ENCODE measurements at places on chromosomes 7 and 10. TPM values are rescaled to one million over a fixed set of nuclear protein-coding genes. Genes with fewer than 3 reads are reported as not detected.

Gene TPST1
- total RNA-seq = 63.3 TPM

- no peak for DNase-seq
Measured at GRCh38 chr10:89245802-89246201, 5.8 kb downstream of the LIPA start.

DNA sequence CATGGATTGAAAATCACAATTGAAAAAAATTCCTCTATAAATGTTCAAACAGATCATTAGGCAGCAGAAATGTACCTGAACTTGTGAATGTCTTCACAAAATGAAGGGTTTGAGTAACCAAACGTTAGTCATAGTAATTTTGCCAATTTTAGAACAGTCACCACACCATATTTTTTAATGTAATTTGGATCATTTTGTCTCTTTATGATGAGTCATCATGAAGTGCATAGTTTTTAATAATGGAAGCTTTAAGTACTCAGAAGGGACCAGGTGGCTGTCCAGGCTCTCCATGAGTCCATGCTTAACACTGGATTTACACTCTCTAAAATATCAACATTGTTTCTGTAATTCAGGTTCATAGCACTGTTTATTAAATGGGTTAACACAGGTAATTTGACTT, 219.2 kb downstream of the ETV1 start:
- no peak for DNase-seq

GRCh38 chr7:128194533-128195282, 46.4 kb upstream of the LEP start:
- DNase-seq = no peak

DNA sequence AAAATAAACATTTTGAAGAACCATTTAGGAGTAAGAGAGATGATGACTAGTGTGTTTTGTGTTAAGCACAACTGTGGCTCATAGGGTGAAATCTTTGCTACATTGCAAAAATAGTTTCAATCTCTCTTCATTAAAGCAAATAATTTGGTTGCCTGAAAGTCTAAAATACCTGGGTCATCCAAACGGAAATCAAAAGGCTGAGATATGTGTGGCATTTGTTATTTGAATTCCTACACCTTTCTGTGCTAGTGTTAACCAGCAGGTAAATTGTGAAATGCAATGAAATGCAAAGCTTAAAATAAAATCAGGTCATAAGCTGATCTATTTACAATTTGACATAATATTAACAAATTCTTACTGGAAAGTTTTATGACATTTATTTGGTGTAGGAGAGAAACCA, 40.9 kb upstream of the SEMA3E start:
- no peak for DNase-seq

- peak; percentile 39 for DNase-seq
Measured at GRCh38 chr10:7260412-7260900, 150.4 kb downstream of the SFMBT2 start.

Gene EDRF1
- total RNA-seq = 32.2 TPM

DNA sequence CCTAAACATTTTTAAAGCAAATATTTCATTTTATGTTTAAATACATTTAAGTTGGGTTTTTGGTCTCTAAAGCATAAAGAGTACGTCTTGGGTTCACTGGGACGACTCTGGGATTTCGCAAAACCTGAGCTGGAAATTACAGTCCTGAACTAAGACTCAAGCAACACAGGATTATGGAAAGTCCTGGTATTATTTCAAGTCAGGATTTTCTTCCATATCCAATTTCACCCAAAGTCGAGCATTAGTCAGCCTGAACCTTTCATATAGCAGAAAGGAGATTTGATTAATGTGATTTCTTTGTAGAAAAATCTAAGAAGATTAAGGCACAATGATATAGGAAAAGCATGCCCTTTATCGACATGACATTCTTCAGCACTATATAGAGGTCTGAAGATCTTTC, 100.0 kb downstream of the MTERF1 start:
- no peak for DNase-seq

GRCh38 chr7:105268056-105268455, 120.7 kb downstream of the SRPK2 start:
- no peak for DNase-seq

DNA sequence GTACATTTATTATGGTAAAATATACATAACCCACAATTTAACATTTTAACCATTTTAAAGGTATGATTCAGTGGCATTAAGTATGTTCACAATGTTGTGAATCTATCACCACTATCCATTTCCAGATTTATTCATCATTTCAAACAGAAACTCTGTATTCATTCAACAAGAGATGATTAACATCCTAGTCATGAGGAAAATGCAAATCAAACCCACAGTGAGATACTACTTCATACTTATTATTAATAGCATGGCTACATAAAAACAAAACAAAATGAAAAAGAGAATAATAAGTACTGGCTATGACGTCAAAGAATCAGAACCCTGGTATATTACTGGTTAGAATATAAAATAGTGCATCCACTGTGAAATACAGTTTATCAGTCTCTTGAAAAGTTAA, 386.6 kb upstream of the POM121L12 start:
- DNase-seq = no peak
